ENCODE measurements at places on chromosomes 16 and 17.
A peak's percentile ranks its signal among the peaks of the same experiment; 100 is the strongest.

DNA sequence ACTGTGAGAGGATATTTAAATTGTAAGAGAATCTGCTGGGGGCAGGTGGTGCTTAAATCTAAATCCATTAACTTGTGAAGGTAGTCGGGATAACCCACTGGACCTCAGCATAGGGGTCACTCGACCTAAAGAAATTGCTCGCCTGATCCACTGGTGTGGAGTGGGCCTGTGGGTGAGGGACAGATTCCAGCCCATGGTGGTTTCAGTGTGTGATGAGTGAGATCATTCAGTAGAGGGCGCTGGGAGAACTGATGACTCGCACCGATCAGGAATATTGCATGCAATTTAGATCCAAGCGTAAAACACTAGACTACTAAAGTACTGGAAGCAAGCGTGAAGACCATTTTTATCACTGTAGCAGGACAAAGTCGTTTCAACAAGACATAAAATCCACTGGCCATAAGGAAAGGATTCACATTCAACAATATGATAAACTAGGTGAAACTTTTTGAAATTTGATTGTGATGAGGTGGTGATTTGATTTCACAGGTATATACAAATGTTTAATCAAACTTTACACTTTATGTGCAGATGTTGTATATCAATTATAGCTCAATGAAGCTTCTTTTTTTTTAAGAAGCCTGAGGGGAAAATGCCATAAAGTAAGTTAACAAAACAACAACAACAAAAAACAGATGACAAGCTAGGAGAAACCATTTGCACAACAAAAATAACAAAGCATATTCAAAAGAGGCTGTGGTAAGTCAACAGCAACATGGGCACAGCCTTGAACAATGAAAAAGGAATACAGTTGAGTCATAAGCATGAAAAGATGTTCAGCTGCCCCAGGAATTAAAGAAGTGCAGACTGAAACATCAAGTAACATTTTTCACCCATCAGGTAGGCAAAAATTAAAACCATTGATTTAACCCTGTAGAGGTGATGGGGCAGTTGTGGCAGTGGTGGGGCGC, 7.5 kb upstream of the TMEM170A start:
- peaks cover 5% of the 10 kb centered on the region for H3K4me1 ChIP-seq
- DNase-seq = peak; percentile 69
- H3K4me3 ChIP-seq = no peak overlapping the region
- H3K36me3 ChIP-seq = no peaks in the 10 kb centered on the region
- H3K27me3 ChIP-seq = no peaks in the 10 kb centered on the region

DNA sequence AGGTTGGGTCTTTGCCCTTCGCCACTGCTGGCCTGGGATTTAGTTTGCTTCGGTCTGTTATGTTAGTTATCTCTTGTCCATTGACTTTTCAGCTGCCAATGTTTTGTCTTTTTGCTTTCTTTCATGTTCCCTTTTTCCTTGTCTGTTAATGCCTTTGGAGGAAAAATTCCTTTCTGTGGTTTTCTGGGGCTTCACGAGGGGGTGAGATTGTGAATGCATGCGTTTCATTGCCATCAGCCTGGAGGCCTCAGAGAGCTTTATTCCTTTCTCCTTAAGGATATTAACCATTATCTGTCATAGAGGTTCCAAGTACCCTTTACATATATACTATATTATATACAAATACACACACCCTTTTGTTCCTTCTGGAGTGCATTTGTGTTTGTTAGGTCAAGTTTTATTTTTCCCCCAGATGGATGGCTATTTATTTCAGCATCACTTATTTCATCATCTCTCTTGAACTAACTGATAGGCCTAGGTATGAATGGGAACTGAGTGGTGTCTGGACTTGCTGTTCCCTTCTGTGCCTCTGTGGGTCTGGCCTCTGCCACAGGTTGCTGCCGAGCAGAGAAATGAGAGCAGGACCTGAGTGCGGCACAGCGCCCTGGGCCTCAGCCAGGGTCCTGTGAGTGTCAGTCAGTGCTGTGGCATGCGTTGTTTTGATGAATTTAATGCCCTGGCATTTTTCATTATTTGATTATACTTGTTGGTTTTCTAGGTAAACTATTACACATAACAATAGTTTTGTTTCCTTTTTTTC, 193.4 kb downstream of the LGALS9B start:
- peaks cover 16% of the 10 kb centered on the region for H3K4me1 ChIP-seq
- no peak for DNase-seq
- no peaks in the 10 kb centered on the region for H3K36me3 ChIP-seq
- no peak overlapping the region for H3K27ac ChIP-seq
- H3K27me3 ChIP-seq = no peaks in the 10 kb centered on the region

- peaks cover 5% of the 10 kb centered on the region for H3K36me3 ChIP-seq
- DNase-seq = no peak
- no peaks in the 10 kb centered on the region for H3K27me3 ChIP-seq
- H3K4me3 ChIP-seq = no peak overlapping the region
Observed at GRCh38 chr16:11725457-11725856, 17.2 kb downstream of the TXNDC11 start.

GRCh38 chr17:78716814-78717393, 65.2 kb downstream of the CYTH1 start:
- peak overlapping the region; percentile 65 for H3K4me3 ChIP-seq
- no peaks in the 10 kb centered on the region for H3K27me3 ChIP-seq
- H3K4me1 ChIP-seq = peaks cover 28% of the 10 kb centered on the region

GRCh38 chr16:22355487-22355908, 18.9 kb downstream of the CDR2 start:
- H3K36me3 ChIP-seq = peaks cover 12% of the 10 kb centered on the region
- no peak for DNase-seq
- peaks cover 16% of the 10 kb centered on the region for H3K4me1 ChIP-seq
- no peaks in the 10 kb centered on the region for H3K27me3 ChIP-seq
- H3K4me3 ChIP-seq = no peak overlapping the region

Measured in PC-3 (cell line).